ENCODE measurements at places on chromosomes 6 and 20.
A peak's percentile ranks its signal among the peaks of the same experiment; 100 is the strongest.

GRCh38 chr20:45044084-45044573, 56.8 kb downstream of the KCNS1 start:
- peak; percentile 86 for DNase-seq

DNA sequence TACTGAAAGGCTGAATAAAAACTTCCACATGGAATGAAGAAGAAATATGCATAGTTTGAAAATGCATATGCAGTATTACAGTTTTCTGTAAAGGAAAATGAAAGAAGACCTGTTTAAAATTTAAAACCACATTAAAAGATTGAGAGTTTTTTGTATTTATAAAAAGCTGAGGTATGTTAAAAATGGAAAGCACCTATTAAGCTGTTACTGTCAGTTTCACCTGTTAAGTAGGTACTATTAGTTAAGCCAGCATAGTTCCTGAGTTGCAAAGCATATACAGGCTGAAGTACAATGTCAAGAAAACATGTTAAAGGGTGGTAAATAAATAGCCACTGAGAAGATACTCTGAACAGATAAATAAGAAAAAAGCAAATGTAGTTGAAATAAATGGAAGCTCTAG, 69.9 kb downstream of the ATXN1 start:
- DNase-seq: no peak

- peak; percentile 19 for DNase-seq
These were observed 96.2 kb downstream of the EYA4 start for GRCh38 chr6:133337308-133337707.

DNA sequence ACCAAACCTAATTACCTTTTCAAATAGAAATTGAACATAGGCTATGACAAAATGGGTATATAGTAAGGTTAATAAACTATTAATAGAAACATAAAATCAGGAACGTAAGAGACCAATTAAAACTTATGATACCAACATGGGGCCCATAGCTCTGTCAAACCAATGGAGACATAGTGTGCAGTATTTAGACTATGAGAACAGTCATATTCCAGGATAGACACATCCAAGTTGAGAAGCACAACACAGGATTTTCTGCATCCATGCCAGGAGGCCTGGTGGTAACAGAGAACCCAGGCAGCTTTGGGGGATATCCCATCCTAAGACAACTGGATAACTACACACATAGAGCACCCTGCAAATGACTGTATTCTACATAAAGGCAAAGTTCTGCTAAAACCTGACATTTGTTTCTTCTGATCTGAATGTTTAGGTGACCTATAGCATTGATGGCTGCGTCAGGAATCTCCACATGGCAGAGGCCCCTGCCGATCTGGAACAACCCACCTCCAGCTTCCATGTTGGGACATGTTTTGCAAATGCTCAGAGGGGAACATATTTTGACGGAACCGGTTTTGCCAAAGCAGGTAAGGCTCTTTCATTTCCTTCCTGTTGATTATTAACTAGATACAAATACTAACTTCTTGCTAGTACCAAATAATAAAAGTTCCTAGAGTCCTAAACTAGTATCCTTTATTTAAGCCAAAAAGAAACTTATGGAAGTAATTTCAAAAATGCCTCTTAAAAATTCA, 202.7 kb downstream of the ARHGAP18 start:
- DNase-seq: no peak

- DNase-seq: no peak
These were observed 66.0 kb downstream of the GPR6 start for GRCh38 chr6:110044096-110044495.

- no peak for DNase-seq
These were observed 232.0 kb upstream of the CEP162 start for GRCh38 chr6:84459401-84459800.

DNA sequence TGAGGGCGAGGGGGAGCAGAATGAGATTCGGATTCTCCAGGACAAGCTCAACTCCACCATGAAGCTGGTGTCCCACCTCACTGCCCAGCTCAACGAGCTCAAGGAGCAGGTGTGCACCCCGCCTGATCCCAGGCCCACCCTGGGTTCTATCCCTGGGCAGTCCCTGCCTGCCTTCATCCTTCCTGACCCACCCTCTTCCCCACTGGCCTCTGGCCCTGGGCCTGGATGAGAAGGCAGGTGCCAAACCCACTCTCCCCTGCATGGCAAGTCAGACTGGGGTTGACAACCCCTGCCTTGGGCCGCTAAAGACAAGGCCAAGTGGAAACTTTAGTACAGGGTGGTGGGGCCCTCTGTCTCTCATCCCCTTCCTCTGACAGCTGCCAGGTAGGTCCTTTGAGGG, 16.5 kb downstream of the UQCC2 start:
- DNase-seq: no peak

- DNase-seq: no peak
These were observed 262.9 kb downstream of the ADGB start for GRCh38 chr6:146861716-146862115.

- DNase-seq: no peak
These were observed 67.7 kb upstream of the SRSF6 start for GRCh38 chr20:43389839-43390626.

DNA sequence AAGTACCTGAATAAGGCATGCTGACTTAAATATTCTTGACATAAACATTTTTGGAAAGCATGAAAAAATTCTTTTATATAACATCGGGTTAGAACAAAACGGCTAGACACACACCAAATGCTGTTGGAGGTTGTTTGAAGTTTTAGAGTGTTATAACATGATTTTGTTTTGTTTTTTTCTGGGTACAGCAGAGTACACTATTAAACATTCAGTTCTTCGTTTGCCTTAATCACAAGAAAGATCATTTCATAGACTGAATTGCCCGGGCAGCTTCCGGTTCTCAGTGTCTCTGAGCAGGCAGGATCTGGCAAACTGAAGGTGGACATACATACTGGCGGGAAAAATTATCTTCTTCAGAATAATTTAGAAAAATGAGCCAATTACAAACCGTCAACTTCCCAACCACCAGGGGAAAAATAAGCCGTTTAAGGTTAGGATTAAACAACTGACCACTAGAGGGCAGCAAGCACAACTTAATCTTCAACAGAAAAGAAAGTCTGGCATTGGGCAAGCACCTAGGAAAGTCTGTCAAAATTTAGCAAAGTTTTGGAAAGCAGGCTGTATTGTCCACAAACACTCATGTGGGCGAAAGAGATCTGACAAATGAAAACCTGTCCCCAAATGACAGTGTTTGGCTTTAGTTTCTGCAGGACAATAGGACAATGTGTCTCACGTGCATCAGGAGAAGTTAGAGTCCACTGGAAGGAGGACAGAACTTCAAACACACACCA, 15.0 kb downstream of the ZNF217 start:
- DNase-seq: peak; percentile 94

DNA sequence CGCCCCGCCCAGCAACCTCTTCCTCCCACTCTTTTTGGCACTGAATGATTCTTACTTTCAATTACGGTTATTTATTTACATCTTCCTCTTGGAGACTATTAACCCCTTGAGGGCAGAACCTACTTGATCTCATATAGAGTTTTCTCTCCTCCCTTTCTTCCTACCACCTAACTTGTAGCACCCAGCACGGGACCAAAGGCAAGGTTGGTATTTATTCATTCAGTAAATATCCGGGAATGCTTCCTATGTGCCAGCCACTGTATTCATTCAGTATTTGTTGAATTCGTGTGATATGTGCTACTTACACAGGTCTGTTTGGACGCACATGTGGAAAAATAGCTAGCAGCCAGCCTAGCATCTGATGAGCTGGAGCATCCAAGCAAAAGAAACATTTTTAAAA, 1.3 kb upstream of the CNKSR3 start:
- peak; percentile 8 for DNase-seq

DNA sequence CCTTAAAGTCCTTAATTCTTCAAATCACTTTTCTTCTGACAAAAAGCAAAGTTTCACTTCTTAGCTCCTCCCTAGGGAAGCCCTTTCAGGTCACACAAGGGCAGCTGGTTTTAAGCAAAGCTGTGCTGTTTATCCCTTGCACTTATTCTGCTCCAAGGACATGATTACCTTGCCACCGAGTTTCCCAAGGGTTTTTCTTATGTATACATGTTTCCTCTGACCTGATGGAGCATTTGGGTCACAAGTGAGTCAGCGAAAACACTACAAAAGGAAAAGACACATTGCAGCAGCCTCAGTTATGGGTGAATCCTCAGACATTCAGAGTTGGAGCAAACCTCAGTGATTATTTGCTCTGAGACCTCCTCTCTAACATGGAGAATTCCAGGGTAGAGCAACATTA, 26.6 kb upstream of the ILRUN start:
- peak; percentile 45 for DNase-seq

DNA sequence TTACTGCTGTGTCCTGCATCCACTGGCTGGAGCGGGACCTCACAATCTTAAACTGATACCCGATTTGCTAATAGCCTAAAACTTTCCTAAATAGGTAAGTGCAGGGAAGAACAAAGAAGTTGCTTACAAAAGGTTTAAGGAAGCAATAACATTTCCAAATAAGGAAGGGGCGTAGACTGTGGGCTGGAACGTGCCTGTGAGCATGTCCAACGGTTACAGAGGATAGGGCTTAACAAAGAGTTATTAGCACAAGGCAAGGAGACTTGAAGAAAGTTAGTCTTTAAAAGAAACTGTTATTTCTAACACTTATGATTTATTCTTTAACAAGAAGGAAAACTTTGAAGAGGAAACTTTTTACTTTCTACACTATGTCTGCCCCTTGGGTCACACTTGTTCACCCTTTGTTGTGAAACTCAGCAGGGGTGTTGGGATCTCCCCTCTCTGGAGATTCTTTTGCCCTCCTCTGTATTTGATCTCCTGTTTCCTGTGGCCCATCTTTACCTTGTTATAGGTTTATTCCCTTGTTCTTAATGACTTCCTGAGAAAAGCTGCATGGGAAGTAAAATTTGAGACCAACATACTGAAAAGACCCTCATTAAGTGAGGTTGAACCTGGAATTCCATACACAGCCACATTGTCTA, 28.7 kb downstream of the KAT14 start:
- no peak for DNase-seq

GRCh38 chr6:112764377-112764776, 417.2 kb downstream of the RFPL4B start:
- DNase-seq: no peak

DNA sequence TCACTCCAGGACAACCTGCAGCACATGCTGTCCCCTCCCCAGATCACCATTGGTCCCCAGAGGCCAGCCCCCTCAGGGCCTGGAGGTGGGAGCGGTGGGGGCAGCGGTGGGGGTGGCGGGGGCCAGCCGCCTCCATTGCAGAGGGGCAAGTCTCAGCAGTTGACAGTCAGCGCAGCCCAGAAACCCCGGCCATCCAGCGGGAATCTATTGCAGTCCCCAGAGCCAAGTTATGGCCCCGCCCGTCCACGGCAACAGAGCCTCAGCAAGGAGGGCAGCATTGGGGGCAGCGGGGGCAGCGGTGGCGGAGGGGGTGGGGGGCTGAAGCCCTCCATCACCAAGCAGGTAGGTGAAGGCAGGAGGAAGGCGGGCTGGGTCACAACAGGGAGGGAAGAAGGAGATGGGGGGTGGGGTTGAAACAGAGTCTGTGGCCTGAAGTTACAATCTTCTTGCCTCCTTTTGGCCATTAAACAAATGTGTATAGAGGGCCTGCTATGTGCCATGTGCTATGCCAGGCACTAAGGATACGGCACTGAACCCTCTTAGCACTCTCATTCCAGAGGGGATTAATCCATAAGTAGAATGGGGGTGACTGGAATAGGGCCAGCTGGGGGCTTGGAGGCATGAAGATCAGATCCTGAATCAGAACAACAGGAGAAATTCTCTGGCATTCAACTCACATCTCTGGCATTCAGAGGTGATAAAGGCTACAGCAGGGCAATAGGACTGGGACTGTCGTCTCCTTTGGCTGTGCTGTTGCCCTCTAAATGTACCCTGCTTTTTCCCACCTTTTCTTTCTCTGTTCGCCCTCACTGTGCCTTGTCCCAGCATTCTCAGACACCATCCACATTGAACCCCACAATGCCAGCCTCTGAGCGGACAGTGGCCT, 10.5 kb upstream of the ZBTB9 start:
- DNase-seq: no peak

DNA sequence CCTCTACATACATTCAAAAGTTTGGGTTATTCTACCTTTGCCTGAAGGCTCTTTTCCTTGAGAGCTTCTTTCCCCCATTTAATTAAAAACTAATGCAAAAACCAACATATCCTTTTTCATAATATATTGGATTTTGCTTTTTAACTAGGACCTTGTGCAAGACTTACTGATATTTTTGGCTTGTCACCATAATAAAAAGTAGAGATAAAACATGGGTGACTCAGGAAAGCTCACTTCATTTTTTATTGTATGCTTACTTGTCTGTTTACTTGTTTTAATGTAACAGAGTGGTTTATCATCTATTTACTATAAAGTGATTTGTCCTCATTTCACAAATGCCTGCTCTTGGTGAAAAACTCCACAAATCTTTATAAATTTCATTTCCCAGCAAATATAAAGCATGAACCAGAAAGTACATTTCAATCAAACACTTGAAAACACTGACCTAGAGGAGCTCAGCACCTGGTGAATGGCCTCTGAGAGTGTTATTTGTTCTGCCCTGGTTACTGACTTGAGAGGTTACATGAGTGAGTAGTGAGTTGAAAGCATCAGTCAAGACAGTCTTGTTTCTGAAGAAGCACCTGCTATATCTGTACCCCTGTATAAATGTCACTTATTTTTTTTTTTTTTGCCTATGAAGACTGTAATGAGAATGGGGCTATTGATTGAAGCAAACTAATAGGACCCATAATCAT, 20.8 kb downstream of the ADGRG6 start:
- no peak for DNase-seq

DNA sequence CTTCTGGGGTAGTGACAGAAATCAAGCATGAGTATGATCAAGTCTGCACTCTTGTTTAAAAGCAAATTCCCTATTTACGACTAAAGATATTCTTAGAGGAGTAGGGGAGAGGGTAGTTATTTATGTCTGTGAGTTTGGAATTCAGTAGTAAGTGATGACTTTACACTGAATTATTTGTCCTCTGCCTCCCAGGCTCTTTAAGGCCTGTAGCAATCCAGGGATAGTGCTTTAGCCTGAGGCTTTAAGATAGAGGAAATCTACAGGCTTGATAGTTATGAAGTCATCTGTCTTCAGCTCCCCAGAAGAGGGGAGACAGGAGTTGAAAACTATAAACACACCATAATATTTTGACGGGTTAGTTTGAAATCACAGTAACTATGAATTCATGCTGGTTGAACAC, 664.5 kb downstream of the EPM2A start:
- peak; percentile 29 for DNase-seq

- no peak for DNase-seq
These were observed 494.0 kb downstream of the ADGRB3 start for GRCh38 chr6:69129046-69129445.

GRCh38 chr6:128855581-128856085, 27.3 kb upstream of the LAMA2 start:
- no peak for DNase-seq

GRCh38 chr20:50664254-50664653, 27.1 kb downstream of the RIPOR3 start:
- no peak for DNase-seq
